ENCODE measurements at places on chromosomes 1 and 21. TPM values are rescaled to one million over a fixed set of nuclear protein-coding genes. Genes with fewer than 3 reads are reported as not detected.
A peak's percentile ranks its signal among the peaks of the same experiment; 100 is the strongest.

DNA sequence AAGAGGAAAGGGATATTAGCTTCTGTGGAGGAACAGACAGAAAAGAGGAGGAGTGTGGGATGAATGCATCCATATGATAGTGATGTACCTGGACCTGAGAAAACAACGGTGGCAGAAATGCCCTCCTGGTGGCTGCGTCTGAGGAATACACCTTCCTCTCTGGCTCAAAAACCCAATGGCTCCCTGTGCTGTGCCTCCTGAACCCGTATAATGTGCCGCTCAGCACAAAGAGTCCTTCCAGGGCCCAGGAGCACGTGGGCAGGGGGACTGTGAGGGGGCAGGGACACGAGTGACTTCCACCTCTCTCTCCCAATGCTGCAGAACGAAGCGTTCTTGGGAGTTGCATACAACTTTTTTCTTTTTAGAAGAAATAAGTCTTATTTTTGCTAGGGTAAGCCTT lies 31.2 kb downstream of the IRF2BP2 start:
- no peak for DNase-seq

DNA sequence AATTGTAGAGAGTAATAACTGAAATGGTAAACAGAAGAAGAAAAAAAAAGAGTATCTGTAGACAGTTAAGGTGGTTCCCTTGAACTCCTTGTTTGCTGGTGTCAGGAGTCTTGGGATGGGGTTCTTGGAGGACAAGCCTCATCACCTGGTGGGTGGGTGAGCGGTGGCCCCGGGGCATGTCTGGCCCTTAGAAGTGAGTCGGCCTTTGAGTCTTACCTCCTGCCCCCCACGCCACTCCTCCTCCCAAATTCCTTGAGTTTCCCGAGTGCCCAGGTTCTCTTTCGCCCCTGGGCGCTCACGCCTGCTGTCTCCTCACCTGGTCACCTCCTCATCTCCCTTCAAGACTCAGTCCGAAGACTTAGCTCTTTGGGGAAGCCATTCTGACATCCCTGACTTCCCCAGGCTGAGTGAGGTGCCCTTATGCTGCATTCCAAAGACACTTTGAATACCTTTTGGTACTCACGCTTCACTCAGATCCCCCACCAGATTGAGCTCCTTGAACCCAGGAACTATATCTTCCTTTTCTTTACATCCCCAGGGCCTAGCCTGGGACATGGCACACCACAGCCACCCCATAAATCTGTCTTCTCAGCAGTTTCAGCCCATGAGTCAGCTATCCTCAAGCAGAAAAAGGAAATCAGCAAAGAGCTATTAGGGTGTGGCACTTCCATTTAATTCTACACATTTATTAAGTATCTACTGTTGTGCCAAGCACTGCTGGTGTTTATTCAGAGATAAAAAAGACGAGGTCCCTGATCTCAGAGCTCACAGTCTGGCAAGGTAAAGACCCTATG lies 13.5 kb upstream of the IKBKE start:
- DNase-seq, result no peak

DNA sequence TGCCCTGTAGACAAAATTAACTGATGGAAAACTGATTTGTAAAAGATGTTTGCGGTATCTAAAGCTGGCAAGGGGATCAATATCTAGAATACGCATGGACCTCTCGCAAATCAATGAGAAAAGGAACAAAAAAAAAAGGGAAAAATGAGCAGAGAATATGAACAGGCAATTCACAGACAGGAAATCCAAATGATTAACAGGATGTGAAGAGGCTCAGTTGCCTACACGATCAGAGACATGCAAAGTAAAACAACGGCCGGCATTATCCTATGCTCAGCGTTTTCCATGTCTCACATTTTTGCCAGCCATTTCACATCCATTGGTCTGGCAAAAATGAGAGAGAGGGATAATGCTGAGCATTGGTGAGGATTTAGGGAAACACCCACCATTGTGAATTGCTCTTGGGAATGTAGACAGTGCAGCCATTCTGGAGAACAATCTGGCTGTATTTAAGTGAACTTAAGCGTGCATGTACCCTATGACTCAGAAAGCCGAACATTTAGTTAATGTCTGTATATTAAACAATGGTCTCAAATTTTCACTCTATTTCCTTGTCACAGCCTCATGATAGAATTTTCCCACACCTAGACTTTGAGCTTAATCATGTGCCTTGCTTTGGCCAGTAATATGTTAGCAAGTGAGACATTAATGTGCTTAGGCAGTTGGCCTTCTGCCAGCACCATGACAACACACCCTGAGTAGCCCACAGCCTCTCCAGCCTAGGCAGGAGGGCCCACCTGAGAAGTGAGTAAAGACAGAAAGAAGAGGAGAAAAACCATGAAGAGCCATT lies 61.0 kb upstream of the NBPF3 start:
- no peak for DNase-seq

GRCh38 chr1:208536212-208536611 lies 292.0 kb upstream of the PLXNA2 start:
- no peak for DNase-seq

GRCh38 chr1:161943737-161944136 lies 79.9 kb downstream of the OLFML2B start:
- no peak for DNase-seq

DNA sequence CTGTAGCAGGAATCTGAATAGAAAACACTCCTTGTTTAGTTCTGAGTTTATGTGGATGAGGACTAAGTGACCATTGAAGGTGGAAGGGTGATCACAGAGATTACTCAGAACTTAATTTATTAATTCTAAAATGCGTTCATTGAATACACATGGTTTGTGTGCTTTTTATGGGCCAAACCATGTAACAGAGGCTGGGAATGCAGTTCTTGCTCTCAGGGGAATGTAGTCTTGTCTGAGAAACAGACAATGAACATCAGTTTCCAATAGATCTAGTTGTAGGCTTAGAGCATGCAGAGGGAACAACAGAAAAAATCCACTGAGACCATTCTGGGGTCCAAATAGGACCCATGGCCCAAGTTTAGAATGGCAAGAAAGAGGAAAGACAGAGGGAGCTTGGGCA lies 46.1 kb downstream of the ITSN1 start:
- no peak for DNase-seq

DNA sequence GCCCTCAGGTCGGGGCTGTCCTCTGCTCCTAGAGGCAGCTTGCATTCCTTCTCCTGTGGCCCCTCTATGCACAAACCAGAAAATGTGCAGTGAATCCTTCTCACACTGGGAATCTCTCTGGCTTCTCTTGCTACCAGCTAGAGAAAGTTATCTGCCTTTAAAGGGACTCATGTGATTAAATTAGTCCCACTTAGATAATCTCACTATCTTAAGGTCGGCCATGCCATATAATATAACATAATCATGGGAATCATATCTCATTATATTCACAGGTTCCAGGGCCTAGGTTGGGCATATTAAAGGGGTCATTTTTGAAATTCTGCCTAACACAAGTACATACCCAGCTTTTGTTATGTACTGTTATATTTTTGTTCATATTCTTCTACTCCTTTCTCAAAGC lies 31.4 kb downstream of the PTGFR start:
- no peak for DNase-seq

DNA sequence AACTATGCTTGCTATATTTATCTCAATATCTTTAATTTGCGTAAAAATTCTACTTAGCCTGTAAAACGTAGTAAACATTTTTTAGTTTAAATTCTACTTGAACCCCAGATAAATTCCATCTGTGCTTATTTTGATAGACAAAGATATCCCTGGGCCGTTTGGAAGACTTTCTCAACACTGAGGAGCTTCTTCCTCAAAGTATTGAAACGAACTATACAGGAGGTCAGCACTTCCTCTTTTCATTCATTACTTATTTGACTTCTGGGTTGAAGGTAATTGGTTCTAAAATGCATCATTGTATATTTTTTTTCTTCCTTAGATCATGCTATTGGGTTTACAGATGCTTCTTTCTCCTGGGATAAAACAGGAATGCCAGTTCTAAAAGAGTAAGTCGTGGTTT lies 74.7 kb downstream of the HSPA13 start:
- no peak for DNase-seq

- peak; percentile 36 for DNase-seq
Observed at GRCh38 chr1:31704271-31705079, 658 bp upstream of the COL16A1 start.

DNA sequence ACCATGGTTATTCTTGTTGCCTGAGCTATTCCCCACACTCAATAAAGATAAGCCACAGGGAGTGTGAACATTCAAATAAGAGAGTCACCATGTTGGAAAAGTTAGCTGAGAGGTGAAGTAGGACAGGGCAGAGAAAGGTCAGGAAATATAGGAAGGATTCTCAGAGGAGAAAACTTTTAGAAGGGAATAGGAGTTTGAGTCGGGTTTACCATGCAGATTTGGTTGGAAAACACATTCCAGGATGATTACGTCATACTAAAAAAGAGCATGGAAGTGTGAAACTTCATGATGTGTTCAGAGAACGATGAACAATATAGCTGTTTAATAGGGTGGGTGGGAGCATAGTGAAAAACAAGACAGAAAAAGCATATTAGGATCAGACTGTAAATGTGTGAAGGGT lies 1125.3 kb upstream of the ADGRL2 start:
- no peak for DNase-seq

DNA sequence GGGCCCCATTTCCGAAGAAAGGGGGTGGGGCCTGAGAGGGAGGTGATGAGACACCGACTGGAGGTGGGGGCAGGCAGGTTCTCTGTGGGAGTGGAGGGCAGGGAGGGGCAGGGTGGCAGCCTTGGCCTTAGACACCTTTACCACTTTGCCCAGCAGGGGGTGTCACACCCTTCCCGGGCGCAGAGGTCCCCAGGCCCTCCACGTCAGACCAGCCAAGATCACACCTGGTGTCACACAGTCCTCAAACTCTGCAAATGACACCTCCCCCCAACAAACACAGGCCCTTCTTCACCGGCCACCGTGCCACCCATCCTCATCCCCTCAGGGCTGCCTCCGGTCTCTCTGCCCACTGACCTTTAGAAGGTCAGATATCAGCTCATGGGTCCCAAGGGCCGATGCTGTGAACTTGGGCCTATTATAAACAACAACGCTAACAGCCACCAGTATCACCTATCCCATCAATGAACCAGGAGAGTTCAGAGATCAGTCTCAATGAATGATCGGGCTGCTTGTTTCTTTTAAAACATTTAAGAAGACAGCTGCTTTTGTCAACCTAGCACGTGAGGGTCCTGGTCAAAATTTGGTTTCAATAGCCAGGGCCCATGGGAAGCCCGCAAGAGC lies 103.9 kb downstream of the CASZ1 start:
- DNase-seq, result no peak

- DNase-seq, result no peak
Observed at GRCh38 chr1:171110621-171111326, 20.1 kb downstream of the FMO3 start.

GRCh38 chr1:6317098-6317760 lies 56.3 kb upstream of the GPR153 start:
- DNase-seq, result no peak

DNA sequence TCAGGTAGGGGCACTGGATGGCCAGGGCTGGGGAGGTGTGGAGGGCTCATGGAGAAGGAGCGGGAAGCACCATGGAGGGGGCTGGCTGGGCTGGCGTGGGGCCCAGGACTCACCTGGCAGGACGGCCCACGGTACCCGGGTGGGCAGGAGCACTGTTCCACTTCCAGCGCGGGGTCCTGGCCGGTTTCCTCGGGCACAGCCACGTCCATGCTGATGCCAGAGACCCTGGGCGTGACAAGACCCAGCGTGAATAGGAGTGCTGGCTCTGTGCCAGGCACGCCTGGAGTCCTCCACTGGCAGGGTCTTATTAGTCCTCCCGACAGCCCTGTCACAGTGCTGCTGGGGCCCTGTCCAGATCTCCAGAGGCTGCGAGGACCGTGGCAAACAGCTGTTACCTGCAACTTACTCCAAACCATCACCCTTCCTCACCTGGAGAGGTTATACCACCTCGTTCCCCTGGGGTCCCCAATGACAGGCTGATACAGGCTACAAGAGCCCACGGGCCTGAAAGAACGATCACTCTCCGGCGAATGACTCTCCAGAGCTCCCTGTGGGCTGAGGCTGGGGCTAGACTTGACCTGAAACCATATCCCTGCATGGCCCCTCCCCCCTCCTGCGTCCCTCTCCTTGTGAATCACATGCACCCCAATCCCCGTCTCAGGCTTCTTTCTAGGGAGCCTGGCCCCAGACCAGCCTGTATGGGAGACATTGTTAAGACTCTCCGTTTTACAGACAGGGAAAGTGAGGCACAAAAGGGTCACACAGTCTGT lies 62.1 kb downstream of the HSPG2 start:
- no peak for DNase-seq

DNA sequence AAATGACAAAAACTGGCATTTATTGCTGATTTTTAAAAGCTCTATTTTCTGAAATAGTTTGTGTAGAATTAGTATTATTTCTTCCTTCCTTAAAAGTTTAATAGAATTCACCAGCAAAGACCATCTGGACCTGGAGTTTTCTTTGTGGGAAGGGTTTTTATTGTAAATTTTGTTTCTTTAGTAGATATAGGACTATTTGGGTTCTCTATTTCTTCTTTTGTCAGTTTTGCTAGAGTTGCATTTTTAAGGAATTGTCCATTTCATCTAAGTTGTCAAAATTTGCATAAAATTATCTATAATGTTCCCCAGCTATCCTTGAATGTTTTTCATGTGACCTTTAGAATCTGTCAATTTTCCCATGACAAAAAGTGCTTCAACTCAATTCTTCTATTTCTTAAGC lies 28.8 kb upstream of the LRP8 start:
- no peak for DNase-seq

DNA sequence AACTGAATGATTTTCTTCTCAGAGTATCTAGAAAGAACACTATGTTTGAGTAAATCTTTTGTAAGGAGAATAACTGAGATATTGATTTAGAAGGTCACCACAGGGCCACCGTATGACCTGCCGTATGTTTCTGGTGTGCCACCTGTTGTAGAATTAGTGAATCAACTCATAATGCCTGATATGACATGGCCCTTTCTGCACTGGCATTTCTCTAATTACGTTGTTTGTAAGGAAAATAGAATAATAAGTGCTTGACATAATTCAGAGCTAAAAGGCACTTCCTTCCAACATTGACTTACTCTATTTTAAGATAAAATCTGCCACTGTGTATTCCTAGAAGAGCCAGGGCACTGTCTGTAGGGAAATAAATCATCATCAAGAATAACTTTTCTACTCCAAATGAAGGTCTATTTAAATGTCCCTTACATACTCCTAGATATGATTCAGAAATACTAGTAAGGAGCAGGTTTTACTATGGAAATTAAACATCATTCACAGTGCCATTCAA lies 101.7 kb downstream of the PHTF1 start:
- no peak for DNase-seq

GRCh38 chr1:174217787-174218574 lies 58.7 kb downstream of the RABGAP1L start:
- DNase-seq, result no peak

- no peak for DNase-seq
Observed at GRCh38 chr1:98700228-98700627, 38.7 kb downstream of the SNX7 start.

- DNase-seq, result no peak
Observed at GRCh38 chr1:212295579-212295978, 10.4 kb downstream of the PPP2R5A start.

Gene SPATA45
- total RNA-seq, result not detected

Gene PEAR1
- 32.0 TPM for total RNA-seq

Gene CBR1
- total RNA-seq, result 161 TPM

Gene ODR4
- total RNA-seq, result 18.2 TPM

Gene MTARC2
- 24.5 TPM for total RNA-seq

Gene LIN28A
- not detected for total RNA-seq

Gene C1orf116
- total RNA-seq, result not detected

Gene HENMT1
- total RNA-seq, result 2.3 TPM

Gene FAM72B
- total RNA-seq, result 1.2 TPM

Gene DCST2
- 2.2 TPM for total RNA-seq

Gene GPX7
- total RNA-seq, result 6.3 TPM

Data from tibial nerve (tissue), 4 donors.